ENCODE measurements at places on chromosomes 13 and 19.
A peak's percentile ranks its signal among the peaks of the same experiment; 100 is the strongest.

- peak; percentile 89 for DNase-seq
Observed at GRCh38 chr13:110819203-110820014, 95.5 kb downstream of the ANKRD10 start.

DNA sequence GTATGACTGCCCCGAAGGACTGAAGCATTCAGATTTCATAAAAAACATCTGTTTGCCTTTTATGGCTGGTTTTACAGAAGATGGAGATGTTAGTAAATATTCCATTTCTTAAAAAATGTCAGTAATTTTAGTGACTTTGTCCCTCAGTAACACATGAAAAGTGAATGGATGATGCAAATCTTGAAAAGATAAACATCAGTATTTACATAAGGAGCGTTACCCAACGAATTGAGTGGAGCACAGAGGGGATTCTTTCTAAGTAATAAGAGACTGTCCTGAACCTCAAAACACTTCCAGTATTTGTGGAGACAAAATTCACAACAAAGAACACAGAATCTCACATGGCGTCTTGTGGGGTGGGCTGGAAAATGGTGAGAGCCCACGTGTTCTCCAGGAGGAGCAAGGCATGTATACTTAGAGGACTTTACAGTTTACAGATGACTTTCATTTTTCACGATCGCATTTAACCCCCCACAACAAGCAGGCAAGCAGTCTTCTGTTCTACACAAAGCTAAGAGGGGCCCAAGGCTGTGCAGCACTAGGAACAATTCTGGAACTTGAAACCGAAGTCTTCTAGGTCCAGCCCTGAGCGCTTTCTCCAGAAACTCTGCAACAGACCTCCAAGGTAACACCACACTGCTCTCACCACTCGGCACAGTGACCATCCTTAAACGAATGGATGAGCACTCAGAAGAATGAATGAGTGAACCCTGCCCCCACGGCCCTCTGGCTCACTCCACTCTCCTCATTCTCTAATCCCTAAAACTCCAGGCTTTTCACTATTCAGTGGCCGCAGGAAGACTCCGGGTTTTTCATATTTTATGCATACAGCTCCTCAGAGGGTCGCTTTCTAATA lies 709.8 kb downstream of the UQCRFS1 start:
- no peak for DNase-seq

- DNase-seq = no peak
Observed at GRCh38 chr13:27131906-27132305, 39.7 kb downstream of the USP12 start.

DNA sequence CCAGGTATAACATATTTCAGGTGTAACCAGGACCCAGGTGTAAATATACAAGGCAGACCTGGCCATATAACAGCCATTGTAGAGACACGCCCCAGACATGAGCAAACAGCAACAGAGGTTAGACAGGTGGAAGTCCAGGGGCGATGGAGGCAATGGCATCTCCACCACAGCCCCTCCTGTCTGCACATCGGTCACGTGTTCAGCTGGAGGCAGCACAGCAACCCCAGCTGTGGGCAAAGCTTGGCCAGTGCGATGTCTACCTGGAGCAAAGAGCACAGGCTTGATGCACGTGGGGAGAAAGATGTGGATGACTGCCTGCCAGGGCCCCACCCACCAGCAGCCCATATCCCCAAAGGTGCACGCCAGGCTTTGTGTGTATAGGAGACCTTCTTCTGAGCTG lies 4.4 kb downstream of the CYP4F2 start:
- DNase-seq = no peak

- no peak for DNase-seq
Observed at GRCh38 chr13:101298517-101298916, 117.8 kb downstream of the NALCN start.

Data from upper lobe of right lung (tissue), 1 donor.